ENCODE measurements at places on chromosomes 6 and 20. TPM values are rescaled to one million over a fixed set of nuclear protein-coding genes. Genes with fewer than 3 reads are reported as not detected.
A peak's percentile ranks its signal among the peaks of the same experiment; 100 is the strongest.

GRCh38 chr6:75326557-75327258 lies 42.1 kb upstream of the TMEM30A start:
- DNase-seq: no peak

DNA sequence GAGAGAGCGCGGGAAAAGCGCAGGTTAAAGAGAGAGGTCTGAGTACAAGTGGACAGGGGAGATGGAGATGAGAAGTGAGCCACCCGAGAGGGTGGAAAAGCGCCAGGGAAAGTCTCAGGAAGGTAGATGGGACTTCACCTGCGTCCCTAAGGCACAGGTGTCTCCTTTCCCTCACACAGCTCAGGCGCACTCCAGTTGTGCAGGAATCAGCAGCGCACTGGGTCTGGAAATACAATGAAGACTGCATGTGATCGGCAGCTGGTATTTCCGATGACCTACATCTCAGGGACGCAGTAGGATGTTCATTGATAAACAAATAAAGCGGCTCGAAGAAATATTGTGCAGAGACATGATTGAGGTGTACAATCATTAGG lies 432 bp upstream of the KHDRBS2 start:
- DNase-seq: no peak

- DNase-seq: no peak
These were observed 107.6 kb downstream of the VEGFA start for GRCh38 chr6:43877463-43878126.

DNA sequence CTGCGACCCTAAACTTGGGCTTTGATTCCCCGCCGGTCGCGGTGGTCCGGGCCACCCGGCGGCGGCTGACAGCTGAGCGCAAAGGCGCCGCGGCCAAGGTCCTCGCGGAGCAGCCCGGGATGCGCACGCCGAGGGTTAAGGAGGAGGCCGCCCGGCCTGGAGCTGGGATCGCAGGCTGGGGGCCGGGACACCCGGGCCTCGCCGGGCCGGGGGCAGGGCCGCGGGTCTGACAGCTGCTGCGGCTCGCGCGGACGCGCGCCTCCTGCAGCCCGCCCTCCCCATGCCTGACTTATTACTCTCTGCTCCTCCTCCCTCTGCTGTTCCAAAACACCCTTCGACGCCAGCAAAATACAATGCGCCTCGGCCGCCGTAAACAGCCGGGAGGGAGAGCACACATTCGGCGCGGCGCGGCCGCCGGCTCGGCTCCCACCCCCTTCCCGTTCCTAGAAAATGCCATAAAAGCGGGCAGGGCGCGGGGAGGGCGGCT lies 746 bp downstream of the BACH2 start:
- peak; percentile 73 for DNase-seq

DNA sequence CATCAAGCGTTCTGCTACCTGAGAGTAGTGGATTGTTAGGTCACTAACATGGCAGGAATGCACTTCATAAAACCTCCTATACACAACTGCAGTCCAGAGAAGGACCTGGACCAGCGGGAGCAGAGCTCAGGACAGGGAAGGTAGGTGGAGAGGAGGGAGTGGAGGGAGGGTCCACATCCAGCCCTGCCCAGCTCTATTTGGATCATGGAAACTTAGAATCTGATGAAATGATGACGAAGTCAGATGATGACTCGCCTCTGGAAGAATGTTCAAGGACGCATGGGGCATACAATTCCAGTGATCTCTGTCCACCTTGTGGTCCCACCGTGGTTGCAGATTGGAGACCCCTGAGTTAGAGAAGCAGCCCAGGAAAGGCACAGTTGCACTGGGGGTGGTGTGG lies 68.8 kb downstream of the CLIC5 start:
- DNase-seq: no peak

DNA sequence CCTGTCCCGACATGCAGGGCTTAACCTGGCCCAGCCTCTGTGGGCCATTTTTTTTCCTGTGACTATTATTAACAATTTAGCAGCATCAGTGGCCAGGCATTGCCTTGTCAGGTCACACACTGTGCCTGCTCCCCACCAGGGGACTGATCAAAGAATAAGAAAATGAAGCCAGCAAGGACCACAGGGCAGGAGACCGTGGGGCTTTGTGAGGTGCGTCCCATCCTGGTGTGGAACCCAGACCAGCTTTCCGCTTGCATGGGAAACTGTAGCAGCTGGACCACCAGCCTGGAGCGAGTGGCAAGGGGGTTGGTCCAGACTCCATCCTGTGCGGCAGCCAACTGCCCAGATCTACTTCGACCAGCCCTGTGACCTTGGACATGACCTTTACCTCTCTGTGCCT lies 218.3 kb downstream of the ANKRD60 start:
- peak; percentile 26 for DNase-seq

- no peak for DNase-seq
These were observed 2.1 kb downstream of the MYLIP start for GRCh38 chr6:16130932-16131387.

DNA sequence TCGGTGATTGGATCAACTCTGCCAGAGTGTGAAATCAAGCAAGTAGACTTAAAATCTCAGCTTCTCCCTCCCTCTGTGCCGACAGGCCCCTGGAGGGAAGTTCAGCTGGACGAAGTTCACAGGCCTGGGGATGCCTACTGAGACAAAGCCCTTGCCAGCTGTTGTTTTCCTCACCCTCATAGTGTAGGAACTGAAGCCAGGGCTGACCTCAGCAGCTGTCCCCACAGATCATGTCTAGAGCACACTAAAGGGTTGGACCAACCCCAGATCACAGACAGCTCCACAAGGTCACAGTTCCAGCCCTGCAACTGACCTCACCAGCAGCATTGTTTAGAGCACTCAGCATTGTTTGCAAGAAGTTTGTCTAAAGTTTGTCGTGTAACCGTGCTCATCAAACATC lies 261.9 kb upstream of the ECI2 start:
- DNase-seq: no peak

DNA sequence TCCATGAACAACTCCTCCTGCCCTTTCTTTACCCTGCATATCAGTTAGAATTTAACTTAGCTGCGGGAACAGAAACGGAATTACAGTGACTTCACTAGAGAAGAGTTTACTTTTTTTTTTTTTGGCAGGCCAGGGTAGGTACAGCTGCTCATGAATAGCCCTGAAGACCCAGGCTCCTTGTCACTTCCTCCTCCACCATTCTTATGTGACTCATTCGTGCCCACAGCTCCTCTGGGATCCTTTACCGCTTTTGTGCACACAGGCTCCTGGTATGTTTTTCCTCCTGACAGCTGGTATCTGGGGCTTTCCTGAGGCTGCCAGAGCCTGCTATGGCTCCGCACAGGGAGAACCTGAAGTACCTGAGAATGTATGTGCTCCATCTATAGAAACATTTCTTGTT lies 3.9 kb upstream of the KCNS1 start:
- no peak for DNase-seq

GRCh38 chr6:41122918-41123317 lies 31.2 kb downstream of the TREML1 start:
- no peak for DNase-seq

- no peak for DNase-seq
These were observed 78.4 kb downstream of the GMPR start for GRCh38 chr6:16316741-16317251.

DNMT3B gene
- total RNA-seq: 0.79 TPM

THBD gene
- total RNA-seq: 5.3 TPM

PAX1 gene
- total RNA-seq: not detected

PPP1R3D gene
- 0.51 TPM for total RNA-seq
